ENCODE measurements at places on chromosomes 12 and 14.

DNA sequence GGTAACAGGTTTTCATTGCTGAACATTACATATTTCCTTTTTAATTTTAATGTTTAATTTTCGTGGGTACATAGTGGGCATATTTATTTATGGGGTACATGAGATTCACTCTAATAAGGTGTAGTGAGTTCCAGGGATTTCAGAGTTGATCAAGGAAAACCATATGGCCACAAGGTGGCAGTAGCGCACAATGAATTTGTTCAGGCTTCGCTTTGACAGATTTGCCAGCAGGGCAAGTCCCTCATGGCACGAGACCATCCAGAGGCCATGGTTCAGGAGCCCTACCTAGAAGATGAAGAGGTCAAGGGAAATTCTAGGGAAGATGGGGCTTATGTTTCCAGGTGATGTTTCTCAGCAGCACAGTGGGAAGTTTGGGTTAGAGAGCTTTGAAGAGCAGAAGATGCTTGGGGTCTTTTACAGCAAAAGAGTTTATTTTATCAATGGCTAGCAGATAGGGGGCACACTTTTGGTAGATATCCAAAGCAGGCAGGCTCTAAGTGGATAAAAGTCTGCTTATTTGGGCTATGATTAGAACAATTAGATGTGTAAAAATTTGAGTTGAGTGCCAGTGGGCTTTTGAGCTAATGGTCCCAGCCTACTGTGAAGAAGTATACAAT is 1004.4 kb downstream of the AACS start:
- DNase-seq = peak; percentile 45

GRCh38 chr12:93154753-93155480 is 222.8 kb upstream of the NUDT4 start:
- DNase-seq = no peak

DNA sequence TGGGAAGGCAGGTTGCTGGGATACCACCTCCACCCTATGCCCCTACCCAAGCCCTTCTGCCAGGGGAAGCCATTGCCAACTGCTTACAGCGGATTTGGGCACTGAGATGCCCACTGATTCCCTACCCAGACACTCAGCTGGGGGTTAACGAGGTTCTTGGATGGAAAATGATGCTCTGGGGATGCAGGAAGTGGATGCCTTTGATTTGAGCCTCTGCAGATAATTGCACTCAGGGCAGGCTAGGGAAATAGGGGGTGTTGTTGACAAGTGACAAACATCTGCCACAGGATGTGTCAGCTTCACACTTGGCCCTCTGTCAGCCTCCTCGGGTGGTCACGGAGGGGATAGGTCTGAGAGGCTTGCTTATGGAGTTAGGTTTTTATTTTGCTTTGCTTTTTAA is 57.4 kb downstream of the RPH3A start:
- DNase-seq = no peak

DNA sequence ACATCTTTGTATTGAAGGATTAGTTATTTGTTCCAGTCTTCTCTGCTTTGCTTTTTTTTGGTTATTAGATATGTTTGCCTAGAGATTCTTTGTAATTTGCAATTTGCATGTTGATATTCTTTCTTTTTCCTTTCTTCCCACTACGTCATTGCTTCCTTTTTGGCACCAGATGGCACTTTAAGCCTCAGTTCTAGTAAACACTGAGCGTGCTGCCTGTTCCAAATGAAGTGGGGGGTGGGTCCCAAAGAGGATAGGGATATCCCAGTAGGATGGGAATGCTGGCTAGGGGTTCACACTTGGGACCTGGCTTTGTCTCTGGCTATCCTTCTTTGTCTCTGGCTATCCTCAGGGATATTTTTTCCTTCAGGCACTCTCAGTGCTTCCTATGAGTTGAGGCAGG is 17.0 kb downstream of the EAPP start:
- no peak for DNase-seq

DNA sequence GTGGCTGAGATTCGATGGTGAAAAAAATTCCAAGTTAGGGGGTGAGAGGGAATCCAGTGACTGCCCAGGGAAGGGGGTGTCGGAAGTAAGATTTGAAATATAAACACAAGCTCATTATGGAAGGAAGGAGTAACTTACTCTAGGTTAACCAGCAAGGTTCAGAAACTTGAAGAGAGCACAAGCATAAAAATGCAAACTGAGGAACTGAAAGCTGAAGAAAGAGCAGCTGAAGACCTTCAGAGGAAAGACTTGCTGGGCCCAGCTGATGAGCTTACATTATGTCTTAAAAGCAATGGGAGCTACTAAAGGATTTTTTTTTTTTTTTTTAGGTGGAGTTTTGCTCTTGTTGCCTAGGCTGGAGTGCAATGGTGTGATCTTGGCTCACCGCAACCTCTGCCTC is 189.7 kb upstream of the GRIN2B start:
- no peak for DNase-seq

DNA sequence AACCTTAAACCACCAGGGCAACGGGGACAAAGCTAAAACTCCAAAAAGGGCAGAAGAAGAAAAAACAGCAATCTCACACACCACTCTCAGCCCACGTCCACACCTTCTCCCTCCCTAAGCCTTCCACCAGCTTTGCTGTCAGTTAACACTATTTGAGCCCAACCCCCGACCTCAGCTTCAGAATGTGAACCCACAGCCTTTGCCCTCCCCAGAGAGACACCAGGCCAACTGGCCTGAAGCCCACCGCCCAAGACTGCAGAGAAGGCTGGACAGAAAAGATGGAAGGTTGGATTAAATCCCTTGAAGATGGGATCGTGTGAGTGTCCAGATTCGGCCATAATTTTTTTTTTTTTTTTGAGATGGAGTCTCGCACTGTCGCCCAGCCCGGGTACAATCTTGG is 22.4 kb downstream of the IRF2BPL start:
- no peak for DNase-seq

- DNase-seq = no peak
Observed at GRCh38 chr12:69388371-69388770, 28.8 kb downstream of the YEATS4 start.

- DNase-seq = no peak
Observed at GRCh38 chr12:111441107-111441928, 35.6 kb downstream of the SH2B3 start.

GRCh38 chr14:65356327-65356836 is 56.1 kb upstream of the FUT8 start:
- DNase-seq = no peak

DNA sequence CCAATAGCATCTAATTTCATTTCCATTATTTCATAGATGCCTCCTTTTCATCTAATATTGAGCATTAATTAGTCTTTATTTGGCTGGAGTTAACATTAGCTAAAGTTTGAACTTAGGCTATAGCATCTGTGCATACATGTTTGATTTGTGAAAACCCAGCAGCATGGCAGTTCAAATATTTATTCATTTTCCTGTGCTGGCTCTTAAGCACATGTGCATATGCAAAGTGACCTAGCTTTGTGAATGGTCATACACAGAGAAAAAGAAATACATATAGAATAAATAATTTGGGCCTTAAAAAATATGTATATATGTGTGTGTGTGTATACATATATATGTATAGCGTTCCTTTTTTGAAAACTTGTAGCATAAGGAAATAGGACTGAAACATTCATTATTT is 117.8 kb downstream of the HMGA2 start:
- DNase-seq = no peak

GRCh38 chr14:60721326-60722106 is 2.6 kb downstream of the SIX4 start:
- DNase-seq = peak; percentile 70

- no peak for DNase-seq
Observed at GRCh38 chr12:23564451-23565152, 384.9 kb downstream of the SOX5 start.

- no peak for DNase-seq
Observed at GRCh38 chr14:103330536-103330935, 3.5 kb upstream of the EIF5 start.

GRCh38 chr14:99737451-99737951 is 53.4 kb downstream of the CYP46A1 start:
- DNase-seq = no peak

DNA sequence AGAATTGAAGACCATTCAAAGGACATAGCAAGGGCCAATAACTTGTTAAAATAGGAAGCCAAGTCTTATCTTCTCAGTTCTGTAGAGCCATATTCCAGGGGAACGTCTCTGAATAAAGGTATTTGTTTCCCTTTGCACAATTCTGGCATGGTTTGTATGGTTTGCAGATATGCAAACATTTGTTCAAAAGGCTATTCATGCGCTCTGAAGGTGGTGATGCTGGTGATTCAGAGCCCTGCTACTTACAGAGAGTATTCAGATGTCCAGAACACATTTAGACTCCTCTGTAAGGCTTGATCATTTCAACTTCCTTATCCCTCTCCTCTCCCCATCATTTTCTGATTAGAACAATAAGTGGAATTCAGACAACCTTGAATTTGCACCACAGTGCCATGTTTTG is 35.9 kb downstream of the SLC4A8 start:
- no peak for DNase-seq

- DNase-seq = no peak
Observed at GRCh38 chr12:50572287-50572686, 67.5 kb downstream of the DIP2B start.

DNA sequence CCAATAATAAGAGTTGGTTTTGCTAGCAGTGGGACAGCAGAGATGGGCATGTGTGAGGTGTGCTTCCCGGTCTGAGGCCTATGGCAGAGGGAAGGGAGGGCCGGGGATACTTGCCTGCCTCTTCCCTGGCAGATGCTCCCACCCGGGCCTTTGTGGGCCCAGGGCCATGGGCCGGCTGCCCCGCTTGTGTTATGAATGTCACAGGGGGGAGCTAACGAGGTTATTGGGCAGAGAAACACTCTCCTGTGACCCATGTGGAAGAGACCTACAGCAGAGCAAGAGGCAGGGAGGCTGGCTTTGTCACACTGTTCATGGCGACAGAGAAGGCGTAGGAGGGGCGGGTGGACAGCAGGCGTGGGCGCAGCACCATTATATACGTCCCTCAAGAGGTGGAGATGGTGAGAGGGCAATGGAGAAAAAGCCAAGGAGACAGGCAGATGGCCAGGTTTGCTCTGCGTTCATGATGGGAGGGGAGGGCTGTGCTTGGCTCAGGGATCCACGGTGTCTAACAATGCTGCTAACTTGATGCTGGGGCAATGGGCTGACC is 13.3 kb downstream of the CCND2 start:
- DNase-seq = no peak

DNA sequence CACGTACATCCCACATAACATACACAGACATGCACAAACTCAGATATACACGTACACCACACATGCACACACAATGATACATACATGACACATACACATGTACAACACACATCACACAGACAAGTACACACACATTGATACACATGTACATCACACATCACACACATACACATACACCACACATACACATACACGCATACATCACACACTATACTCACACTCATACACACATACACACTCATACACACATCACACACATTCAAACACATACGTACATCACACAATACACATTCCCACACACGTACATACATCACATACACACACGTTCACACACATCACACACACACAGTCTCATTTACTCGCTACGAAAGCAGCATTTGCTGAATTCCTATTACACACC is 4.5 kb downstream of the ZNF605 start:
- no peak for DNase-seq

DNA sequence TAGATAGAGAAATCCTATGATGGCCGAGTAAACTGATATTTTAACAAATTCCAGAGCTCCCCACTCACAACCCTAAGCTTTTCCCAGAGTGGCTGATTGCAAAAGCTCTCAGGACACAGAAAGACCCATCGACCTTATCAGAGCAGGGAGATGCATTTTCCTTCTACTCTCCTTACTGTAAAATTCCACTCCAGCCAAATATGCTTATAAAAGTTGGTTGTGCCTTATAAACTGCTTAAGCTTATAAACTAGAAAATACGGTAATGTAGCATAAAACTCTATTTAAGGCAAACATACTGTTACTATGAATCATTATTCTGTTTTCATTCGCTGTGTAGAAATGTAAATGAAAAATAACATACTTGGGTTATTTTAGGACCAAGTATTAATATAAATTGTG is 41.6 kb upstream of the TRHDE start:
- DNase-seq = no peak

DNA sequence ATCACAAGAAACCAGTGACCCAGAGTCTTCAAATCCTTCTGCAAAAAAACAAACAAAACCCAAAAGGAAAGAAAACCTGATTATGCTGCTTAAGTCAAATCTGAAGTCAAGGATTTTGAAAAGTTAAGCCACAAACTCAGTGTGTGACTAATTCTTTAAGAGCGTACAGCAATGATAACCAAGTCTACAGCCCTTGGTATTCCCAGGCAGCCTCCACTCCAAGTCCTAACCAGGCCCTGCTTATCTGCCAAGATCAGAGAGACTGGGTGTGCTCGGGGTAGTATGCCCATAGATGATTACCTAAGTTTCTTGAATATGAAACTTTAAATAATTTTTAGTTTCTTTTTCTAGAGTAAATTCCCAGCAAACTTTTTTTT is 13.1 kb downstream of the PGAM5 start:
- DNase-seq = no peak

DNA sequence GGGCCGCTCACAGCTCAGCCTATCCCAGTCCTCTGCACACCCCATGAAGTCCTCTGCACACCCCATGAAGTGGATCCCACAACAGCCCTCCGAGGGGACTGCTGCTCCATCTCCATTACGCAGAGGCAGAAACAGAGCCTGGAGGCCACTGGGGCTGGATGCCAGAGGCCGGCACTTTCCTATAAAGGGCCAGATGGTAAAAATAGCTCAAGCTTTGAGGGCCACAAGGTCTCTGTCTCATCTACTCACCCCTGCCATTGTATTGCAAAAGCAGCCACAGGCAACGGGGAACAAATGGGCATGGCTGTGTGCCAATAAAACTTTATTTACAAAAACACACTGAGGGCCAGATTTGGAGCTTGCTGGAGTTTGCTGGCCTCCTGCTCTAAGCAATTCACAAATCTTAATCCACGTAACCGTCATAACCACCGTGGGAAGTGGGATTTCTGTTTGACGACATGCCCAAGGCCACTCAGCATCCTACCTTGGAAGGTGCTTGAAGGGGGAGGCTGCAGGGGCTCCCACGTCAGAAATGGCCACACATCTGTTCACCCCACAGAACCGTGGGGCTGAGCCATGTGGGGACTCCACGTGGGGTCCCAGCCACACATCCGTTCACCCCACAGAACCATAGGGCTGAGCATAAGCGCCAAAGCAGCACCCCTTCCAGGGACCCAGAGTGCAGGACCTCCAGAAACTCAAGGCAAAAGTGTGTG is 92.0 kb downstream of the NCOR2 start:
- DNase-seq = no peak

DNA sequence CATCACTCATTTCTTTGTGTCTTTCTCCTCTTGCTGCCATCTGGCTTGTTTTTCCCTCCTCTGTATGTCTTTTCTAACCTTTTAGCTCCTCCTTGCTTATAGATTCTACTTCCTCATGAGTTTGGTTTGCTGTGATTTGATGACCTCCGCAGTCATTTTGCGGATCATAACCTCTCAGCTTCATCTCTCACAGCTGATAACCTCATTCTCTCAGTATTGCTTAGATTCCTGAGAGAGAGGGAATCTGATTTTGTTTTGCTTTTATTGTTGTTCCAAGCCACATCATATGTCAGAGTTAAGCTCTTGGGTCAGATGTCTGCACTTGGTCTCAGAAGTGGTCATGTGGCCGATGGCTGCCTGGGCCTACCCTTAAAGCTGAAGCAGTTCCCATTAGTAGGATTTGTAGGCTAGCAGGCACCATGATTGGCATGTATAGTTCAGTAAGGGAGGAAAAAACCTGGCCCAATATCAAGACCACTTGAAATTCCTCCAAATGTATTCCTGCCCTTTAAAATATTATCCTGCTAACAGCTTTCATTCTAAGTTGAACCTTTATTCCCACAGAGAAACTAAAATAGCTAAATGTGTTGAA is 13.5 kb downstream of the ZNF664 start:
- no peak for DNase-seq

- no peak for DNase-seq
Observed at GRCh38 chr12:51851413-51852124, 3.1 kb upstream of the FIGNL2 start.

All from stimulated activated naive CD8-positive, alpha-beta T cell treated with anti-CD3 and anti-CD28 coated beads, Interleukin-15, amount 100 ng/mL, for 72 hours (primary cell).